ENCODE measurements at places on chromosomes 12 and 14. TPM values are rescaled to one million over a fixed set of nuclear protein-coding genes. Genes with fewer than 3 reads are reported as not detected.

DNA sequence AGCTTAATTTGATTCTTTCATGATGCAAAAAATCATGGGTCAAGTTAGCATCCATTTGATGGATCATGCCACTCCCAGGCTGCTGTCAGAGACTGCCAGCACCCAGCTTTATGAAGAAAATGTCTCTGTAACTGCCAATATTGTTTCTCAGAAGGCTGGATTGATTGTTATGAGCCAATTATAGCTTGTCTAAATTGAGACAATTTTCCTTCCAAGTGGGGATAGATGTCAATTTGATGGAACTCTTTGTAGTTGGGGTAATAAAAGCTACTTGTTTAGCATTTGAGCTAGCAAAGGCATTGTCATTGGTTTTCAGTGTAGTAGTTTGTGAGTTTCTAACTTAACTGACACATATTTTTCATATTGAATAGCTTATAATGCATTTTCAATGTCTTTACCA lies 82.1 kb upstream of the DACT1 start:
- H3K27ac ChIP-seq: no peak overlapping the region
- no peak for DNase-seq
- H3K27me3 ChIP-seq: no peaks in the 10 kb centered on the region
- H3K4me3 ChIP-seq: no peak overlapping the region
- H3K36me3 ChIP-seq: no peaks in the 10 kb centered on the region
- no peaks in the 10 kb centered on the region for H3K4me1 ChIP-seq

Gene COL2A1
- total RNA-seq: 0.33 TPM

DNA sequence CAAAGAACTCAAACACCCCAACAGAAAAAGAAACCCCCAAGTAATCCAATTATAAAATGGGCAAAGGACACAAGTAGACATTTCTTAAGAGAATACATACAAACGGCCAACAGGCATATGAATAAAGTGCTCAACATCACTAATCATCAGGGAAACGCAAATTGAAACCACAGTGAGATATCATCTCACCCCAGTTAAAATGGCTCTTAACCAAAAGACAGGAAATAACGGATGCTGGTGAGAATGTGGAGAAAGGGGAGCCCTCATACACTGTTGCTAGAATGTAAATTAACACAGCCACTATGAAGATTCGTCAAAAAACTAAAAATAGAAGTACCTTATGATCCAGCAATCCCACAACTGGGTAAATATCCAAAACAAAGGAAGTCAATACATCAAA lies 52.4 kb downstream of the CLMN start:
- DNase-seq: peak; percentile 35
- peaks cover 2% of the 10 kb centered on the region for H3K36me3 ChIP-seq
- H3K4me3 ChIP-seq: no peak overlapping the region
- peaks cover 45% of the 10 kb centered on the region for H3K27me3 ChIP-seq
- peaks cover 29% of the 10 kb centered on the region for H3K4me1 ChIP-seq

GRCh38 chr12:76383988-76384387 lies 35.8 kb upstream of the BBS10 start:
- no peak overlapping the region for H3K27ac ChIP-seq
- H3K36me3 ChIP-seq: peaks cover 29% of the 10 kb centered on the region
- H3K4me3 ChIP-seq: no peak overlapping the region
- H3K27me3 ChIP-seq: no peaks in the 10 kb centered on the region
- no peak for DNase-seq
- no peaks in the 10 kb centered on the region for H3K4me1 ChIP-seq

Gene OAS3
- 290 TPM for total RNA-seq

Gene POLE2
- 39.9 TPM for total RNA-seq

- no peaks in the 10 kb centered on the region for H3K36me3 ChIP-seq
- no peaks in the 10 kb centered on the region for H3K27me3 ChIP-seq
- no peak overlapping the region for H3K4me3 ChIP-seq
- peak overlapping the region; percentile 25 for H3K27ac ChIP-seq
Measured at GRCh38 chr14:100424504-100425428, 101.6 kb downstream of the SLC25A47 start.

- no peaks in the 10 kb centered on the region for H3K27me3 ChIP-seq
- H3K27ac ChIP-seq: no peak overlapping the region
- no peak overlapping the region for H3K4me3 ChIP-seq
- DNase-seq: no peak
Measured at GRCh38 chr12:113934060-113934814, 31.9 kb downstream of the RBM19 start.

Gene OASL
- total RNA-seq: 135 TPM

DNA sequence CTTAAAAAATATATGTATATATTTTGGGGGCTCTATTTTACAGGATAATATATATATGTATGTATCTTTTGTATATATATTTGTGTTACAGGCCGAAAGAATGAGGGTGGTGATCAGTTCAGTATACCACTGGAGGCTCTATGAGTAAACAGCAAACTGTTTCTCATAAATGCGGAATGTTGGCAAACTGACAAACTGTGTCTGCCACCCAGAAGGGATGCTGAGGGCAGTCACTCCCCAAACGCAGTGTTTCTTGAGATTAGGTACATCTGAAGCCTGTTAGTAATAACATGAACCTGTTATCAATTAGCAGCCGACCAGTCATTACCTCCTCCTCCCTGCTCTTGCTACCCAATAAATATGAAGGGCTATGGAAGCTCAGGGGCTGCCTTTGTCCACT lies 20.8 kb downstream of the TNFAIP2 start:
- no peak for DNase-seq
- H3K27me3 ChIP-seq: peaks cover 40% of the 10 kb centered on the region
- no peaks in the 10 kb centered on the region for H3K4me1 ChIP-seq
- H3K4me3 ChIP-seq: no peak overlapping the region
- no peak overlapping the region for H3K27ac ChIP-seq

Gene RBM23
- total RNA-seq: 82.9 TPM

Gene GPRC5D
- total RNA-seq: not detected

DNA sequence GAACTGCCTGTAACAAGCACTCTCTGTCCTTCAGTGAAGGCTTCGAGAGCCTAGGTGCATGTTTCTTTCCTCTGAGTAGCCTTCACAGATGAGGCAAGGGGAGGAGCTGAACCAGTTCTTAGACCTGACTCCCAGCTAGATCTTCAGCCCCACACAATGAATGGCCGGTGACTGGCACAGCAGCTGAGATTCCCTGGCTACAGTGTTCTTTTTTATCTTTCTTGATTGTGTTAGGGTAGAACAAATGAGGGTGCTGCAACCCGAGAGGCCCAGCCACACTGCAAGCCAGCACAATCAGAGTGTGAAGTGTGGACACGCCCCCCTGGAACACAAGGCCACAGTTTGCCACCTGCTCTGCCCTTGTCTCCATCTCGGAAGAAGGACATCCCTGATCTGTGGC lies 19.1 kb upstream of the COL2A1 start:
- H3K27me3 ChIP-seq: peaks cover 30% of the 10 kb centered on the region
- no peak overlapping the region for H3K4me3 ChIP-seq
- DNase-seq: no peak
- H3K36me3 ChIP-seq: no peaks in the 10 kb centered on the region
- no peak overlapping the region for H3K27ac ChIP-seq

DNA sequence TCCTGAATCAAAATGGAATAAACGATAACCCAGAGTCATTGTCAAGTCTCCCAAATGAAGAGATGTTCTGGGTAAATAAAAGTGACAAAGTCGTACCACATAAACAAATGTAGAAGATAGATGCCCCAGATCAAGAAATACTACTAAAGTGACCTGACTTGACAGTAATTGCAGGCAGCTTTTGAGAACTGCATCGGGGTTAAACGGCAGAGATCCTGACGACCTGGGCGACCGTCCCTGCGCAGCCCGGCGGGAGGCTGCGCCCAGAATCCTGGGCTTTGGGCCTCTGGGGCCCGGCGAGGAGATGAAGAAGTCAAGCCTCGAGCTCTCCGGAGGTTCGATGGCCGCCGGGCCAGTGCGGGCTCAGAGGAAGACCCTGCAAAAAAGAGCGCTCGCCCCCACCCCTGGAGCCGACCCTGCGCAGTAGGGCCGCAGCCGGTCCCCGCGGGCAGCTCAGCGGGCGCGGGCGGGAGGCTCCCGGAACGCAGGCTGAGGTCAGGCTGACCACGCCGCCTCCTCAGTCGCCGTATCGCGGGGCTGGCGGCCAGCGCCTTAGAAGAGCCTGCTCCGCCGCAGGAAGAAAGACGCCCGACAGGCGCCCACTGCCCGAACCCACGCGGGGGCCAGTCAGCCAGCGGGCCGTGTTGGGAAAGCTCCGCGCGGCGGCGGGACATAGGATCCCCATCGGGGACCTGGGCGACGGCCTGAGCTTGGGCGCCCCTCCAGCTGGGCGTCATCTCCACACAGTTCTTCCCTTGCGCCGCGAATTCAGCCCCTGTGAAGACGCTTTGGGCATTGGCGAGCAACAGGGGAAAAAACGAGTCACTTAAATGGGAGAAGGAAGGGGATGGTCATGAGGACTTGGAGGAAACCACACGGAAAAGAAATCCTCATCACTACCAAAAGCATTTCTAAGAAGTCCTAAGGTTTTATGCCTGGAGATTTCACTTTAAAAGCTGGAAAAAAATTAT lies 16.0 kb downstream of the NKX2-1 start:
- peaks cover 2% of the 10 kb centered on the region for H3K4me1 ChIP-seq
- H3K36me3 ChIP-seq: peaks cover 7% of the 10 kb centered on the region
- H3K4me3 ChIP-seq: no peak overlapping the region
- H3K27ac ChIP-seq: no peak overlapping the region

DNA sequence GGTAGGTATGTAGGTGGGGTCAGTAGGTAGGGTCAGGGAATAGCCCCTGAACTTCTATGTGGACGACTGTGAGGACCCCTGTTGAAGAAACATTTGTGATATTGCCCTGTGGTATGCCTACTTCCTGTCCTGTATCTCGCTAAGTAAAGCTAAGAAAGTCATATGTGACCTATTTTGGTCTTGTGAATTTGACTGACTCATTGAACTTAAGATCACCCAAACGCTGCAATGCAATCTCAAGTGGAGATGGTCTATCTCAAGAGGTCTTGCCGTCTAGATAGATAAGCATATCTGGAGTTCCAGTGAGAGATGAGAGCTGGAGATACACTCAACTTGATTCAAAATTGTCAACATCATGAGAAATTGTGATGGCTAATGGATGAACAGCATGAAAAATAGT lies 73.8 kb downstream of the TRAFD1 start:
- no peaks in the 10 kb centered on the region for H3K4me1 ChIP-seq
- H3K36me3 ChIP-seq: peaks cover 10% of the 10 kb centered on the region
- no peak for DNase-seq
- no peaks in the 10 kb centered on the region for H3K27me3 ChIP-seq
- no peak overlapping the region for H3K27ac ChIP-seq
- H3K4me3 ChIP-seq: no peak overlapping the region

DNA sequence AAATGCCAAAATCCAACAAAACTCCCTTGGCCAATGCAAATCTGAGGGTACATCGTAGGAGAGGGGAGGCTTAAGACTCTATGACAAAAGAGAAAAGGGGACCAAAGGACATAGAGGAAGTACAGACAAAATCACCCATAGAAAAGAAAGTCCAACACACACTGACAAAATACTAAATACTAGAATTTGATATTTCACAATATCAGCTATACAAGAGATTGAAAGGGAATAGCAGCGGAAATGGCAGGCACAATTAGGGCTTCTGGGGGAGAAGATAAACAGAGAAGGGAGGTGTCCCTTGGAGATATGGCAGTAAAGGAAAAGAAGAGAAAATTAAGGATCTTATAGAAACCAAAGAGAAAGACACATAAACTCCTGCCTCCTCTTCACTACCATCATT lies 29.0 kb downstream of the ATP2B1 start:
- H3K27ac ChIP-seq: no peak overlapping the region
- H3K27me3 ChIP-seq: no peaks in the 10 kb centered on the region

DNA sequence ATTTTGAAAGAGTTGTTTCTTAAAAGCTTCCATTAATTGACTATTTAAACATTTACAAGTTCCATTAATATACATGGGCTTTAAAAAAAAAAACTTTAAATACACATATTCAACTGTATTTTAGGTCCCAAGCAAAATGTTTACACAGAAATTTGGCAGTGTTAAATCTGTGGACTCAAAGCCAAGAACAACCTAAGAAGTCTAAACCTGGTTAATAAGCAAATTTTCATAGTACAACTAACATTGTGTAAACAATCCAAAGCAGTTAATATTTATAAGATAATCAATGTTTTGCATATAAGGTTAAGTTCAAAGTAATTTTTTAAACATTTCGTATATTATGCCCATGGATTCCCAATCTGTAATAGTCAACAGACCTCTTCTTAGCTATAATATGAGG lies 77.0 kb downstream of the EPS8 start:
- no peak for DNase-seq
- H3K36me3 ChIP-seq: no peaks in the 10 kb centered on the region
- no peak overlapping the region for H3K4me3 ChIP-seq
- no peak overlapping the region for H3K27ac ChIP-seq

- no peaks in the 10 kb centered on the region for H3K4me1 ChIP-seq
- H3K4me3 ChIP-seq: no peak overlapping the region
- no peak overlapping the region for H3K27ac ChIP-seq
- peaks cover 33% of the 10 kb centered on the region for H3K36me3 ChIP-seq
- DNase-seq: no peak
- no peaks in the 10 kb centered on the region for H3K27me3 ChIP-seq
Measured at GRCh38 chr12:94416613-94417012, 43.1 kb downstream of the CEP83 start.

Gene ADCY6
- total RNA-seq: 0.42 TPM

DNA sequence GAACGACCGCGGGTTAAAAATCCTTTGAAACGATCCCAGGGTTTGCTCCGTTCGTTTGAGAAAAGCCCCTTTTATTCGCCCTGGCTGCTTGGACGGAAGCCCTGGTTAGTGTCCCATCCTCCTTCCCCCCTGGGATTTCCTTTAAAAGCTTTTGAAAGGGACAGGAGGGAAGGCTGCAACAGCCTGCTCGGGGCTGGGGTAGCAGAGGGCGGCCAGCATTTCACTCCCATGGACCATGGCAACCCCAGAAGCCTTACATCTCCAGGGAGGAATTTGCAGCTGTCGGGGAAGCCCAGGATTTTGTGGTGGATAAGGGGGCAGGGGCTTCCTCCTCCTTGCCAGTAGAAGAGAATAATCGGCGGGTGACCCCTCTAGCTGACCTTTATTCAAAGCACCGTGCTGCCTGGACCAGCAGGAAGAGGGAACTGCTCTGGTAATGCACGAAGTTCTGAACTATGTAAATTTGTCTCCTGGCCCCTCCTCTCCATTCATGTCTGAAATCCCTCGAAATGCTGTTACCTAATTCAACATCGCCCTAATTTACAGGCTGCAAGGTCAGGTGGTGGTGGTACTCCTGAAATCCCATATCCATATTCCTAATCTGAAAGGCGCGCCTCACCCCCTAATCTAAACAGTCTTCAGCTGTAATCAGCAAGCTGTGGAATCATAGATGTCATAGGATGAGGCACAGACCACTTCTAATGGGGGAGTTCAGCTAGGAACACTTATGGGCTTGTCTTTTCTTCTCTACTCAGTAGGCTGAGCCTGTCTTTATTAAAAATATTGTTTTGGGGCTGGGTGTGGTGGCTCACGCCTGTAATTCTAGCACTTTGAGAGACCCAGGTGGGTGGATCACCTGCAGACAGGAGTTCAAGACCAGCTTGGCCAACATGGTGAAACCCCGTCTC lies 1.0 kb upstream of the CLIP1 start:
- no peak for DNase-seq
- peak overlapping the region; percentile 83 for H3K27ac ChIP-seq
- peak overlapping the region; percentile 80 for H3K4me3 ChIP-seq
- H3K27me3 ChIP-seq: no peaks in the 10 kb centered on the region
- H3K36me3 ChIP-seq: no peaks in the 10 kb centered on the region

GRCh38 chr12:60123557-60123956 lies 527.7 kb downstream of the SLC16A7 start:
- H3K4me3 ChIP-seq: no peak overlapping the region
- H3K36me3 ChIP-seq: no peaks in the 10 kb centered on the region
- H3K4me1 ChIP-seq: no peaks in the 10 kb centered on the region
- H3K27ac ChIP-seq: no peak overlapping the region
- no peak for DNase-seq
- H3K27me3 ChIP-seq: no peaks in the 10 kb centered on the region
